ENCODE measurements at places on chromosomes 1 and 21.

- DNase-seq: peak; percentile 42
These were observed 1.1 kb downstream of the C21orf58 start for GRCh38 chr21:46322351-46323226.

- no peak for DNase-seq
These were observed 26.4 kb upstream of the TTF2 start for GRCh38 chr1:117033772-117034171.

- no peak for DNase-seq
These were observed 17.9 kb downstream of the LRRC7 start for GRCh38 chr1:69585666-69586065.

GRCh38 chr1:173868266-173869020 is at the start of gene ZBTB37:
Gene ZBTB37, plus strand, starts transcription at chr1:173868380. Its CDS starts 1,846 bp downstream, at chr1:173870226.
- DNase-seq: peak; percentile 94

DNA sequence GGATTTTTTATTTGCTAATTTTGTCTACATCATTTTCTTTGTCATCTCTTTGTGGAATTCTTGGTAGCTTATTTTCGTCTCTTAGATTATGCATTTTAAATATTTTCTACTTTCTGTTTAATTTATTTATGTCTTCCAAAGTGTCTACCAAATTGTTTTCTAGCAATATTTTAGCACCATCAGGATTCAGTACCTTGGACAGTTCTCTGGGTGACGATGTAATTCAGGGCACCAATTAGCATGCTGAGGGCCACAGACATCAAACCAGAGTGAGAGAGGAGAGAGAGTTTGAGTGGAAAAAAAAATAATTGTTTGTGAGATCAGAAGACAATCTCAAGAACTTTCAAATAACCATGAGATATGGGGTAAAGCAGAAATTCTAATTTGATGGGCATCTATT is 169.8 kb upstream of the CXADR start:
- no peak for DNase-seq

DNA sequence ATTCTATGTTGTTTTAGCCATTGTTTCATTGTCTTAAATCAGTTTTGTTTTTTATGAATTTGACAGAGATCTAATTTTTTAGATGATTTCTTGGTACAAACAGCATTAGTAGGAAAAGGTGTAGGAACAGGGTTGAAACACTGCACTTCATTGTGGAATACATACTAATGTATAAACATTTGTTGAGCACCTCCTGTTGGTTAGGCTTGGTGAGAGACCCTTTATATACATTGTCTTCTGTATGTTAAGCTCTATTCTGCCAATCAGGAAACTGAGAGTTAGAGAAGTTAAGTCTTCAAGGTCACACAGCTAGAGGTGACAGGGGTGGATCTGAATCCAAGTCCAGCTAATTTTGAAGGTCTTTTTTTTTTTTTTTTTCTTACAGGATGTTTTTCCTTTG is 192.7 kb downstream of the VPS13D start:
- DNase-seq: no peak

DNA sequence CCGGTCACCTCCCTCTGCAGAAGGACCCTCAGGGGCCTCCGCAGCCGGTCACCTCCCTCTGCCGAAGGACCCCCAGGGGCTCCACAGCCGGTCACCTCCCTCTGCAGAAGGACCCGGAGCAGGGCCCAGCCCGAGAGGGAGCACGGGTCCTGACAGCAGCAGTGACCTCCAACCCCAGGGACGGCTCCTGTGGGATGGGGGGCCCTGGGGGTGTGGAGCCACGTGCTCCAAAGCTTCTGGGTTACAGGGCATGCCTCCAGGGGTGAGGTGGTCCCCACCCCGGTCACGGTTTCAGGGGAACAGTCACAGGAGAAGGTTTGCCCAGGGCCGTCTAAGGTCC is 40.3 kb downstream of the SLC19A1 start:
- no peak for DNase-seq

- no peak for DNase-seq
These were observed 131.2 kb downstream of the URB2 start for GRCh38 chr1:229757226-229757625.

DNA sequence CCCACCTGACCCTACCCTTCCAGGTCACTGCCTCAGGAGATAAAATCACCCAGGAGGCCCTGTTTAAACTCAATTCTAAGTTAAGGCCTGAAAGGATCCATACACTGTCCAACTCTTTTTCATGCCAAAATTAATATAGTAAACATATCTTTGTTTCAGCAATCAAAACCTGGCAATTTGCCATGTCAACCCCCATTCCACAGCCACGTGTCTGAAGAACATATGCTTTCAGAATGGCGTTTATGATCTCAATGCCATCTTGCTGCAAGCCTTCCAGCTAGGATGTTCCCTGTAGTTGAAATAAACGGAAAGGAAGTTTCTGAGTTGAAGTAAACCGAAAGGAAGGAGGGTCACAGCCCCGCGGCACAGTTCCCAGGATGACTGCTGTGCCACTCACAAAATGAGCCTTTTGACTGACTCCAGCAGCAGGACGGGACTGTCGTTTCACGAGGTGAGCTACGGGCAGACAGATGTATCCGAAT is 472.0 kb downstream of the SMYD3 start:
- DNase-seq: peak; percentile 31

DNA sequence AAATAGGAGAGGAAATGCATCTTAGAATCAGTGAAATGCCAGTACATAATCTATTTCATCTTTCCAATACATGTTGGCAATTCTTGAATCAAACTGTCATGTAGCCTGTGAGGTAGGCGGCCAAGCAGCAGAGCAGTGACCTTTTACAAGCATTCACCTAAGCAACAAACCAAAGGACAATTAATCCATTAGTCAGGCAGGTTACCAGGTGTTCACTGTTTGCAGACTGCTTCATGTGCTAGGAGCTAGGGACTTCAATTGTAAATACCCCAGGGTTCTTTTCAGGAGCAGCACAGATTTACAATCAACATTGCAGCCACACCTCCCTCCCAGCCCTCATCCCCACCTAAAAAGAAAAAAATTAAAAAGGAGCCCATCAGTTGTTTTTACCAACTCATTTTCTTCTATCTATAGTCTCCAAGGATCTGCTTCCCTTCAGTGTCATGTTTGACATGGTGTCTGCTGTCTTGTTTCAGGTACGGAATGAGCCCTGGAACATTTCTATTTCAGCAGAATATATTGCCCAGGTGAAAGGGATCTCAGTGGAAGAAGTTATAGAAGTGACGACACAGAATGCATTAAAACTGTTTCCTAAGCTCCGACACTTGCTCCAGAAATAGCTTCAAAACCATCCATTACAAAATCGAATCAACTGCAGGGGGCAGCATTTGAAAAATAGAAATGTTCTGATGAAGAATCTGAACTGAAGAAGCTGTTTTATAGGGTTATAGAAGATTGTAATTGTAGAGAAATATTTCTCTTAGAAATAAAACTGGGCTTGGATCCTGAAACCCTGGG is 23.0 kb downstream of the TATDN3 start:
- DNase-seq: no peak

DNA sequence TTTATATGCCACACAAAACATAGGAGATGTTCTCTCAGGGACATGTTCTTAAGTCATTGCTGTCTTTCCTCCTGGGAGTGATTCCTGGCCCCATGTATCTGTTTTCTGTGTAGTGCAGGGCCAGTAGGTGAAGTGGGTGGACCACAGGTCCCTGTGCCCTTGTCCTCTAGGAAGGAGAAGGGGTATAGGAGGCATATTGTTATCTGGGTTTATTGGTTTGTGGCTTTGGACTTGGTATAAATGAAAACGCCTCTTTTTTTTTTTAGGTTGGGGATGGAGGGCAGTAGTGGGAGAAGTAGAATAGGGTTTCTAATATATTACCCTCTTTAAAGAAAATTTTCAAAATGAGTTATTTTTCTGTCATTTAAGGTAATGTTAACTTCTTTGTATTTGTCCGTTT is 29.4 kb downstream of the DYRK1A start:
- no peak for DNase-seq

DNA sequence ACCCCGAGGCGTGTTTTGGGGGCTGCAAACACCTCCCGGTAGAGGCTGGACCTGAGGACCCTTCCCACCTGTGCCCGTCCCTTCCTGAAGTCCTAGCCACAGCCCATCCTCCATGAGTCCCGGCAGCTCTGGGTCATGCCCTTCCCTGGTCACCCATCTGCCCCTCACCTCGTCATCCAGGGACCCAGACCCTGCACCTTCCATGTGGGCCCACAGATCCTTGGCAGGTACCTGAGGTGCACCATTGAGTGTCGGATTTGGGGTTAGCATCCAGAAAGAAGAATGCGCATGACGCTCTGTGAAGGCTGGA is 6.8 kb downstream of the RNF187 start:
- DNase-seq: no peak

DNA sequence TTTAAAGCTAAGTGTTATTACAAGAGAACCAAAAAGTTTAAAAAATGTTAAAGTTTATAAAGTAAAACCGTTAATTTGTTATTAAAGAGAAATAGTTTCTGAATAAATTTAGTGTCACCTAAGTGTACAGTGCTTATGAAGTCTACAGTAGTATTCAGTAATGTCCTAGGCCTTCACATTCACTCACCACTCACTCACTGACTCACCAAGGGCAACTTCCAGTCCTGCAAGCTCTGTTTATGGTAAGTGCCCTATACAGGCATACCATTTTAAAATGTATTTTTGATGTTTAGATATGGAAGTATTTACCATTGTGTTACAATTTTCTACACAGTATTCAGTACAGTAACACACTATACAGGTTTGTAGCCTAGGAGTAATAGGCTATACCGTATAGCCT is 60.1 kb upstream of the GCLM start:
- no peak for DNase-seq

DNA sequence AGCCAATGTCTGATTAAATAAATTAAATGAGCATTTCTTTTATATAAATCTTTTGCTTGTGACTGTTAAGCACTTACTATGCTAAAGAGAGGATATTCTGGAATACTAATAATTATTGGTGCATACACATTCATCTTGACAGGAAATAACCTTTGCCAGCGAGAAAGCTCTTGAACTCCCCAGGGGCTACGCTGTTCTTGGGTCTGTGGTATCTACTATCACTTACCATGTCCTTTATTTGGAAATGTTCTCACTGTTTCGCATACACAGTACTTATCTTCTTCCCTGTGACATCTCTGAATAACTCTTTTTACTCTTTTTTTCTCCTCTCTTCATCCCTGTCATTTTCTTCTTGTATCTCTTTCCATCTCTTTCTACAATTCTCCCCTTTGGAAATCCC is 178.7 kb downstream of the GABPA start:
- DNase-seq: no peak

GRCh38 chr1:87007323-87007722 is 92.9 kb downstream of the HS2ST1 start:
- DNase-seq: no peak

GRCh38 chr1:217138799-217139466 is 415.7 kb upstream of the ESRRG start:
- DNase-seq: no peak

GRCh38 chr1:151828921-151829320 is 2.7 kb downstream of the RORC start:
- DNase-seq: peak; percentile 60

- peak; percentile 65 for DNase-seq
These were observed 3.2 kb downstream of the ATP1B1 start for GRCh38 chr1:169109561-169110134.

DNA sequence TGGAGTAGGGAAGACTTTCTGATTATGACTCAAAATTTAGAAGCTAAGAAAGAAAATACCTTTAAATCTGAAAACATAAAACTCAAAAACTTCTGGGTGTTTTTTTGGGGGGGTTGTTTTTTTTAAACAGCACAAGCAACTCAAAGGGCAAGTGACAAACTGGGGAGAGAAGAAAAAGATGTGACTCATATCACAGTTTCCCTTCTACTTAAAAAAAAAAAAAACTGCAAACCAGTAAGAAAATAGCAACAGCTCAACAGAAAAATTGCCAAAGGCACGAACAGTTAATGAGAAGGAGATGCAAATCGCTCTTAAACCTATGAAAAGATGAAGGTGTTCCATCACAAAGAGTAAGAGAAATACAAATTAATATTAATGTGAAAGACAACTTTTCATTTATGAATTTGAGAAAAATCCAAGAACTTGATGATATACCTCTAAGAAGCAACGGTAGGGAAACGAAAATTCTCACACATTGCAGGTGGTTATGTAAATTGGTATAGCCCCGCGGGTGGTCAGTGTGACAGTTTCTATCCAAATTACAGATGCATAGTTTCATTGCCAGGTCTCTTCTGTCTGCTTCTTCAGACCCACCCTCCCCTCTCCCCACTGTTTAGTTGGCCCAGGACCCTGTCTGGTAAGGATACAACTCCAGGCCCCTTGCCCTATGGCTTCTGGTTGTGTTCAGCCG is 9.0 kb downstream of the IFNAR2 start:
- no peak for DNase-seq

GRCh38 chr1:106181866-106182265 is 874.6 kb upstream of the PRMT6 start:
- no peak for DNase-seq

- no peak for DNase-seq
These were observed 3.1 kb downstream of the FOXD3 start for GRCh38 chr1:63325279-63325985.

DNA sequence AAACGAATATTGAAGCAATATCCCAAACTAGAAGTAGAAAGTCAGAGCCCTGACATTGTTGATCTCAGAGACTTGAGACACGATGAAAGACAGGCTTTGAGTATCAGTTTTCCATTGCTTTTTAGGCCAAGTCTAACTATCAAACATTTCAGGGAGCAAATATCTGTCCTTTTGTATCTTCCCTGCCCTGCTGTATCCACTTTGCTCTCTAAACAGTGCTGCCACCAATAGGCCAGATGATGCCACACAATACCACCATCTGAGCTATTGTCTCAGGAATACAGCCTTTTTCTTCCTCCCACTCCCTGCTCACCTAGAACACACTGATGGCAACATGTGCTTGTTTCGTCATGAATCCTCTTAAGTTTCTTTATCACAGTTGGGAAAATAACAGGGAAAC is 62.6 kb upstream of the SPAG17 start:
- no peak for DNase-seq

GRCh38 chr1:92623187-92623778 is 136.6 kb upstream of the GFI1 start:
- peak; percentile 2 for DNase-seq

DNA sequence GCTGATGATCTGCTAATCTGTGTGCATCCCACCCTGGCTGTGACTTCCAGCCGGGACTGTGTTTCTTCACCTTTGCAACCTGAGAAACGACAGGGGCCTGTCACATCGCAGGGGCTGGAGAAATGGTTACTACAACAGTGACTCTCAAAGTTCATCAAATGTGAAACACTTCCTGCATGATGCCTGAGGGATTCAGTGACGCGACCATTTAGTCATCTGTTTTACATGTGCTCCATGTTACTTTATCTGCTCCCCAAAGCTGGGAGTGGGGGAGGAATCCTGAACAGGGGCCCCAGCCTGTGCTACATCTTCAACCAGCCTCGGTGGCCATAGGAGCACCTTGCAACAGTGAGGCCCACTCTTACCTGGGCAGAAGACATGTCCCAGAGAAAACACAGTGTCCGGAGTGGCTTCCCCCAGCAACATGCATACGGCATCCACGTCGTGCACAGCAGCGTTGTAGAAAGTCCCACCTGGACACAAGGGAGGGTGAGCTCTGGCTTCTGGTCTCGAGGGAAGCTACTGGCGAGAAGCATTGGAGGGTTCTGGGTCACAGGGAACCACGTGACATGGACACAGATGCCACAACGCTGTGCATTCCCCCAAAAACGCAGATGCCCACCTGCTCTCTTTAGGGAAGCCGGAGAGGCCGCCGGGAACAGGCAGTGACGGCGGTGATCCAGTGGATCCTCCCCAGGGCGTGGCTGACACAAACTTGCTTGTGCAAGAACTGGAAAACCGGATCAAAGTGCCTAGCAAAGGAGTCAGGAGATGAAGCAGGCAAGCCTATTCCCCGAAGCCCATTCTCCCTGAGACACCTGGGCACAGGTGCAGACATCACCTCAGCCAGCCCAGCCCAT is 9.6 kb upstream of the CCDC27 start:
- peak; percentile 41 for DNase-seq

All from left lung (tissue), 14 donors.